DMS79 treated with DMSO at 0.1 percent for 48 hours (cell line): ENCODE measurements at places on chromosomes 3 and 15.
A peak's percentile ranks its signal among the peaks of the same experiment; 100 is the strongest.

DNA sequence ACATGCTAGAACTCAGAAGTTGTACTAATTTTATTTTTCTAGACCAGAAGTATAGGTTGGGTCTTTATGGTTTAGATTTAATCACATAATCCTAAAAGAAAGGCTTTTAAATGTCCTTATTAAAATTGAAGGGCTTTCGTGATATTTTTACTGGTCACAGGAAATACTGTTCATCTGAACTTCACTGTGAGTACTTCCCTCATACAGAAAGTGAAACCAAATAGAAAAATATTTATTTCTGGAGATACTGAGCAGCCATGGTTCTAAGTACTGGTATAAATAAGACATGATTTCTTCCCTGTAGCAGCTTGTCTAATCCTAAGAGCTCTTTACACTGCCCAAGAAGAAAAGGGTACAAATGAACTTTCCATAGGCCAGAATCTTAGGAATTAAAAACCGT lies 2.0 kb downstream of the SNRK start:
- DNase-seq: peak; percentile 3

DNA sequence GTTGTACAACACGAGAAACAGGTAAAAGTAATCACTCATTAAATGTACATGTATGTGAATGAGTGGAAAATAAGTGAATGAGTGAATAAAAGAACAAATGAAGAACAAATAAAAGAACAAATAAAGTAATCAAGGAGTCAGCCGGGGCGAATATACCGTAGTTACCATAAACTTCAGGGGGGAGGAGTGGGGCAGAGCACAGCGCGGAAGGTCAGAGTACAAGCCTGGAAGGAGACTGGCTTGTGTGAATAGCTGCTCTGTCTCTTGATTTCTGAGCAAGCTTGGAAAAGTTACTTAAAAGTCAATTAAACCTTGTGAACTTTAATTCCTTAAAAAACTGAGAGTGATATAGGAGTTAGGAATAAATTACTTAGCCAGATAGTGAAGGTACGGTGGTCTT lies 466.5 kb upstream of the CNTN4 start:
- no peak for DNase-seq

- DNase-seq: no peak
Measured at GRCh38 chr3:187212705-187213104, 15.4 kb downstream of the RTP1 start.

DNA sequence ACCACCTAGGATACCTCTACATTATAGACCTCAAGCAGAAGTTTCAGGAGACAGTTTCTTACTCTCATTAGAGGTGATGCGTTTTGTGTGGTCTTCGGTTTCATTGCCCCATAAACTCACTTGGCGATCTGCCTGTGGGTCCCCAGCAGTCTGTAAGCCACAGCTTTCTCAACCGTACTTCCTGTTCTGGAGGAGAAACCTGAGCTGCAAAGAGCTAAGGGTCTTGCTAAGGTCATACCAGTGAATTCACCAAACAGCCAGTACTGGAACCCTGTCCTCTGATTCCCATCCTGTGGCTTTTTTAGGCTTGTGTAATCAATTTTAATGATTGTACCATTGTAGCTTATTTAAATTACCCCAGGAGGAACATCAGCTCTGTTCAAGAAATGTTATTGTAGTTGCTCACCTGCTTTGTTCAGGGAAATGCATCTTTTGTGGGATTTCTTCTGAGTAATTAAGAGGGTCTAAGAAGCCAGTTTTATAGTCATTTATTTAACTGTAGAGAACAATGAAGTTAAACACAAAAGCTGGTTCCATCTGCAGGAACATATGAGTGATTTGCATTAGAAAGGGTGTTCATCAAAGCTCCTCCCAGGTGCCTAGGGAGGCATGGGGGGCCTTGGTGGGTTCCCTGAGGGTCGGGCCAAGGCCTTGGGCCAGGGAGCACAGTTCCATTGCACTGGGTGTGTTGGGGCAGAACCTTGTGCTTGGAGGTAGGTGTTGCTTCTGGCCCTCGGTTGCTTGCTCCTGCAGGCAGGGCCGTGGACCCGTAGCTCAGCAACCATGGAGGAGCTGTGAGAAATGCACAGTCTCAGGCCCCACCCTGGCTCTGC lies 69.6 kb downstream of the APBA2 start:
- peak; percentile 52 for DNase-seq

GRCh38 chr15:69526081-69527061 lies 73.8 kb downstream of the RPLP1 start:
- no peak for DNase-seq

DNA sequence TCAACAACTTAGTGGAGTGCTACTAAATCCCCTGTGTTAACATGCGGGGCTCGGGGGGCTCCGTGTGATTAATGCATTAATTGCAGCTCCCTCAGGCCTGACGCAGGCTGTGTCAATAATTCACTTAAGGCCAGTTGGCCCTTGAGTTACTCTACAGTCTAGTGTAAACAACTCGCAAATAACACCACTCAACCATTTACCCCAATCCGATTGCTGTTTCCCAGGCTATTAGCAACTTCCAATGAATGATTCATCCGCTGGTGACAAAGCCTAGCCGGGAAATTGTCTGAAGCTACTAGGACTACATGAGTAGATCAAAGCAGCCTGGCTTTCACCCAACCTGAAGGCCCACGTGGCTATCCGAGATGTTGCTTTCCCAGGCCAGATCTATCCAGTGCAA lies 121.3 kb upstream of the SOX14 start:
- peak; percentile 23 for DNase-seq

DNA sequence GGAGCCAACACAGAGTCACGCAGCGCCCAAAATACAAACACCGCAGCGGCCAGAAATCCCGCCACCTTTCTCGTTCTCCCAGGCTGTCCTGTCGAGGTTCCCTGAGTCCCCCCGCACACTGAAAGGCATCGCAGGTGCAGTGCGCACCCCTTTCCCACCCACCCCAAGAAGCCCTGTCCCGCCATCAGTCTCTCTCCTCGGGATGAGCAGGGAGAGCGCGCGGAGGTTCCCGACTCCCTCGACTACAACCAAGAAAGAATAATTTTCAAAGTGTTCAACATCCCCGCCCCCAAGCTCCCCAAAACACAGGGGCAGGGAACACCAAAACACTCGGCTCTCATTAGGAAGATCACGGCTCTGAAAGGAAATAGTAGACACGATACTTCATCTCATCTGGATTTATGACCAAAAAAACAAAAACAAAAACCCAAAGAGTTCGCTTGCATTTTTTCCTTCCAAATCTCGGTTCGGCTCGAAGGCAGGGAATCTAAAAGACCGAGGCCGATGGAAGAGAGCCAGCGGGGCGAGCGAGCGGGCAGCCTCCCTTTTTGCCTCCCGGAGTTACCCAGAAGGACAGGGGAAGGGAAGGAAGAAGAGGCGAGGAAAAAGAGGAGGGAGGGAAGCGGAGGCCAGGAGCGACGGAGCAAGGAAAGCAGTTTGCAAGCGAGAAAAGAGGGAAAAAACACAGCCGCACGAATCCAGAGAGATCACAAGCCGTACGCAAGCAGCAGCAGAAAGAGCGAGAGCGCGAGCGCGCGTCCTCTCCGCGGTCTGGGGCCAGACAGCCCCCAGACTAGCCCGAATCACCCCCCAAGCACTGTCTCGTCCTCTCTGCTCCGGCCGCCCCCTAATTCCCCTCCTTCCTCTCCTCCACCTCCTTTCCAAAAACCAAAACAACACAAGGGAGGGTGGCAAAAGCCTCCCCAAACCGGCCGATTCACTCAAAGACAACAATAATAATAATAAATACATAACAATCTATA lies 808 bp downstream of the BCL6 start:
- peak; percentile 56 for DNase-seq

- no peak for DNase-seq
Measured at GRCh38 chr3:144112437-144112836, 140.8 kb downstream of the DIPK2A start.

GRCh38 chr3:30659270-30660130 lies 53.1 kb downstream of the TGFBR2 start:
- DNase-seq: no peak

GRCh38 chr3:179734497-179735281 lies 81.8 kb downstream of the USP13 start:
- DNase-seq: no peak

DNA sequence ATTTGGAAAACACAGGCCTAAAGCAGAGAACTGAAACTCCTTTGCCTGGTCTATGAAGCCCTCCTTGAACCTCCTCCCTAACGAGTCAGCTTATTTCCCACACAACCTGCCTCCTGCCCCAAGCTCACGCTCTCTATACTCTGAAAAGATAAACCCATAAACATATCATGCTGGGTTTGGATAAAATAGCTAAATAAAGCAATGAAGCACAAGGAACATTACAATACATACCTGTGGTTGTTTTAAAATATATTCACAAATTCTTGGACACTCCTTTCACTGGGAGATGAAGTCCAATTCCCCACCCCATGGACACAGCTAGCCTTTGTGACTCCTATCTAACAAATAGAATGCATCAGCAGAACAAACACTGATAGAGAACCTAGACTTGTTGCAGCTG lies 98.2 kb downstream of the PLCH1 start:
- no peak for DNase-seq

GRCh38 chr15:67776600-67776999 lies 48.7 kb upstream of the SKOR1 start:
- no peak for DNase-seq

DNA sequence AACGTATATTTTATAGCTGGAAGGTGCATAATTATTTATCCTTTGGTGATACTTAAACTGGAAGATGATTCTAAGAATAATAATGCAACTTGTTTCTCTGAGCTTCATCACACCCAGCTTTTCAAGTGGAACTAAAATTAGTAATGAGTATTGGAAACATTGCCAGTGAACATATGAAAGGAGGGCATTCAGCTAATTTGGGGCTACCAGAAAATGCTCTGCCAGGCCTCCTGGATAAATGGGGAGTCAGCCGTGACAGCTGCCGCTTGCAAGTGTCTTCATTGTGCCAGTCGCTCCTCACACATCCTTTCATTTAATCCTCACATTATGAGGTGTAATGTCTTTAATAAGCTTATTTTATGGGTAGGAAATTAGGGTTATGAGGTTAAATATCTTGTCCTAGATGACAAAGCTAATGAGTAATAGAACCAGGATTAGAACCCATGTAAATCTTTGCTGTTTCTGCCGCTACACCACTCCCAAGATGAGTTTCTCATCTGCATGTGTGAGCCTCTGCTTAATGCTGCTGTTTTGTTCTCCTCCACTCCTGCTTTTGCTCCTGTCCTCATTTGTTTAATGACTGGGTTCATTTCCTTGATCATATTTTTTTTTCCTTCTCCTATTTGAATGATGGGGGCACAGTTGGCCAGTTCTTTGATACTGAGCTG lies 155.7 kb downstream of the PLCL2 start:
- DNase-seq: no peak

GRCh38 chr3:131591394-131592014 lies 88.7 kb upstream of the MRPL3 start:
- peak; percentile 6 for DNase-seq

GRCh38 chr3:139534992-139535879 lies 4.3 kb downstream of the RBP1 start:
- DNase-seq: peak; percentile 68

- DNase-seq: no peak
Measured at GRCh38 chr3:14135581-14135980, 10.7 kb downstream of the TMEM43 start.

GRCh38 chr15:52496175-52496574 lies 32.5 kb downstream of the MYO5A start:
- no peak for DNase-seq

GRCh38 chr15:74438721-74439316 lies 5.1 kb upstream of the SEMA7A start:
- DNase-seq: peak; percentile 7

GRCh38 chr3:32544894-32545293 lies 25.8 kb downstream of the DYNC1LI1 start:
- no peak for DNase-seq
